ENCODE measurements at places on chromosomes 6 and 20. TPM values are rescaled to one million over a fixed set of nuclear protein-coding genes. Genes with fewer than 3 reads are reported as not detected.

Gene LINC00237
- total RNA-seq: not detected

Gene LY86
- total RNA-seq: not detected

Gene C6orf58
- total RNA-seq: not detected

Gene FUT9
- total RNA-seq: not detected

DNA sequence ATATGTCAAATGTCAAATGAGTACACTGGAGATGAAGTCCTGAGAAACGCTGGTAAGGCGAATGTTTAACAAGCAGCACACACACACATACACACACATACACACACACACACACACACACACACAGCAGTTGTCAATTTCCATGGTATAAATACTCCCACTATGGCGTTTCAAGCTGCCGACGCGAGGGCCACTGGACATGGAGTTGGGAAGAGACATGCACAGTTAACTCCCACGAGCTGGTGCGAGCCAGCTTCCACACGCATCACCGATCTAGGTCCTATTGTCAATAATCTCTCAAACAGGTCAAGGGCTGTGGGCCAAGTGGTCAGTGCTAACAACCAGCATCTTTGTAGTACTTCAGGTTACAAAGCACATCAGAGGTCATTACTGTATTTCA, 58.9 kb downstream of the TRERF1 start:
- no peak overlapping the region for H3K27ac ChIP-seq
- no peaks in the 10 kb centered on the region for H3K27me3 ChIP-seq
- no peak overlapping the region for H3K4me3 ChIP-seq
- no peaks in the 10 kb centered on the region for H3K4me1 ChIP-seq
- no peaks in the 10 kb centered on the region for H3K36me3 ChIP-seq
- DNase-seq: no peak

Gene HSPA12B
- not detected for total RNA-seq

Measured in osteoblast (primary cell).